ENCODE measurements at places on chromosomes 12 and 14.

- DNase-seq: no peak
Observed at GRCh38 chr12:11805043-11805442, 155.6 kb downstream of the ETV6 start.

- no peak for DNase-seq
Observed at GRCh38 chr12:88994537-88994936, 357.8 kb downstream of the DUSP6 start.

DNA sequence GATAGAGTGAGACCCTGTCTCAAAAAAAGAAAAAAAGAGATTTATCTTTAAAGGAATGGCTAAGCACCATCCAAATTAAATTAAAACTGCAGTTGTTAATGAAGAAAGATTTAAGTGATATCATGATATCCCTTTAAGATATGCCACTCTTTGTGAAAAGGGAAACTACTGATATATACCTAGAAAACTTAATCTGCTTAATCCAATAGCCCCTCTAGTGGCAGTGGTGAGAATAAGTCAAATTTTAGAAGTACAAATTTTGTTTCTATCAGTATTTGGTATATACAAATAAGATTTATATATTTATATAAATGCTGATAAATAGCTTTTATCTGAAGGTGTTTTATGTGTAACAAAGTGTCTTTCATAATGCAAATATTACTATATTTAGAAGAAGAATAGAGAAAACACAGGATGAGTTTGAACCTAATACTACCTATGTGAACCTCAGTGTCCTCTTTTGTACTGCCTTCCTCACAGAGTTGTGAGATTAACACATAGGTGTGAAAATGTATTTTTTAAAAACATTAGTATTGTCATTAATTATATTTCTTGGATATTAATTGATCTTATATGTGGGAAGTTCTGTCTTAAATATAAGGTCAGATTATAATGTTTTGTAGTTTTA lies 51.4 kb upstream of the GARIN2 start:
- DNase-seq: no peak

GRCh38 chr12:88993651-88994050 lies 358.6 kb downstream of the DUSP6 start:
- DNase-seq: no peak

GRCh38 chr12:117827660-117828059 lies 141.1 kb downstream of the KSR2 start:
- no peak for DNase-seq

DNA sequence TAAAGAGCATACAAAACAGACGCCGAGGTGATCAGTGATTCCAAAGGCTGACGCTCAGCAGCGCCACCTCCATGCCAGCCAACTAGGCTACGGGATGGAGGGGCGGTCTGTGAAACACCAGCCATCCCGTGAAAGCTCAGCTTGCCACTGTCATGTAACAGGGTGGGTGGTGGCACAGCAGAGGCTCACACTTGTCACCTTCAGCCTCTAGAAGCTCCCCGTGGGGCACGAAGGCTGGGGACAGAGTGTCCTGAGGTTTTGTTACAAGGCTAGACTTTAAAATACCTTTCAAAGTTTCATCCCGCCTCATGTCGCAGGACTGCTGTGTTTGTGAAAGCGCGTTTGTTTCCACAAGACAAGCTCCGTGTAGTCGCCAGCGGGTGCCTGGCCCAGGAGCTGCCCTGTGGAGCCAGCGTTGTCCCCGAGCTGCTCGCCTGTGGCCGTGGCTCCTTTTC lies 20.7 kb downstream of the XRCC3 start:
- no peak for DNase-seq

DNA sequence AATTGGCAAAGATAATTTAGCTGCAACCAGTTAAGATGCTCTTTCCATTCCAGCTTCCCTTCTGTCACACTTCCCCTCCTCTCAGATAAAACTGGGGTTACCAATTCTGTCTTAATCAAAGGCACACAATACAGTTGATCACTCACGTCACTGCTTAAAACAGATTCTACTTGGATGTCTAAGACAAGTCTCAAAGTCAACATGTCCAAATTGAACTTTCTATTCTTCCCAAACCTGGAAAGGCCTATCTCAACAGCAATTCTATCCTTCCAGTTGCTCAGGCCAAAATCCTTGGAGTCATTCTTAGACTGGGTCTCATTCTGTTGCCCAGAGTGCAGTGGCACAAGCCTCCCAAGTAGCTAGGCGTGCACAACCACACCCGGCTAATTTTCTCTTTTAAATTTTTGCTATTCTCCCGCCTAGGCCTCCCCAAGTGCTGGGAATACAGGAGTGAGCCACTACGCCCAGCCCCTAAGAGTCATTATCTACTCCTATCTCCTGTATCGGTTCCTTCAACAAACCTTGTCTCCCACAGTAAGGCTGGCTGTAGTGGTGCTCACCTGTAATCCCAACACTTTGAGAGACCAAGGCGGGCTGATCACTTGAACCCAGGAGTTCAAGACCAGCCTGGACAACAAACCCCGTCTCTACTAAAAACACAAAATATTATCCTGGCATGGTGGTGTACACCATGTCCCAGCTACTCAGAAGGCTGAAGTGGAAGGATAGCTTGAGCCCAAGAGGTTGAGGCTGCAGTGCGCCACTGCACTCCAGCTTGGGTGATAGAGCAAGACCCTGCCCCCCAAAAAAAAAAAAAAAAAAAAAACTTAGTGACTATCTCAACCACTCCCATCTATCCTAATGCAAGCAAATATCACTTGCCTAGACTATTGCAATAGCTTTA lies 4.7 kb downstream of the RPS29 start:
- DNase-seq: no peak

- DNase-seq: no peak
Observed at GRCh38 chr14:98826618-98827017, 445.4 kb downstream of the BCL11B start.

DNA sequence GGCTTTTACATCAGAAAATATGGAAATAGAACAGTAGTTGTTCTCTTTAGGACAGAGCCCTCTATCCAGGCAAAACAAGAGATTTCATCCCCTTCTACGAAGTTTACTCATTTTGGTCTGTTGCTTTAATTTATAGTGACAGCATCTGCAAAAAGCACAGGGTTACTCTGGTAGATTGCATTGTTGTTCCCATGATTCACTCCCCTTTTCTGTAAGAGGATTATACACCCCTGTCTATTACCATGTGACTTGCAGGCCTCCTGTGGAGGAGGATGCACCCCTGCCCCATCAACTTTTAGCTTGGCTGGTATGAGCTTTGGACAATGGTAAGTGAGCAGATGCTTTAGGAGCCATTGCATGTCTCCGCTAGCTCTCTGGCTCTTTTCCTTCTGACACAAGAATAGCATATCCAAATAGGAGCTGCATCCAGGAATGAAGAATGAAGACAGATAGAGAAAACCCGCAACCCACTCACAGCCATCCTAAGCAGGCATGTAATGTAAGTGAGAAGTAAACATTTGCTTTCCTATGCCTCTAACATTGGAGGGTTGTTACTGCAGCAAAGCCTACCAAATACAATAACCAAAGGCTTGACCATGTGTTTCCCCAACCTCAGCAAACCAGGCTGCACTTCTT lies 304.2 kb downstream of the AKAP6 start:
- DNase-seq: no peak

GRCh38 chr14:34060651-34060999 lies 109.8 kb upstream of the EGLN3 start:
- DNase-seq: no peak

GRCh38 chr12:113260127-113260526 lies 38.9 kb downstream of the TPCN1 start:
- no peak for DNase-seq

- no peak for DNase-seq
Observed at GRCh38 chr14:90483571-90483974, 86.7 kb downstream of the CALM1 start.

GRCh38 chr12:54276368-54276767 lies 3.6 kb downstream of the CBX5 start:
- DNase-seq: no peak

DNA sequence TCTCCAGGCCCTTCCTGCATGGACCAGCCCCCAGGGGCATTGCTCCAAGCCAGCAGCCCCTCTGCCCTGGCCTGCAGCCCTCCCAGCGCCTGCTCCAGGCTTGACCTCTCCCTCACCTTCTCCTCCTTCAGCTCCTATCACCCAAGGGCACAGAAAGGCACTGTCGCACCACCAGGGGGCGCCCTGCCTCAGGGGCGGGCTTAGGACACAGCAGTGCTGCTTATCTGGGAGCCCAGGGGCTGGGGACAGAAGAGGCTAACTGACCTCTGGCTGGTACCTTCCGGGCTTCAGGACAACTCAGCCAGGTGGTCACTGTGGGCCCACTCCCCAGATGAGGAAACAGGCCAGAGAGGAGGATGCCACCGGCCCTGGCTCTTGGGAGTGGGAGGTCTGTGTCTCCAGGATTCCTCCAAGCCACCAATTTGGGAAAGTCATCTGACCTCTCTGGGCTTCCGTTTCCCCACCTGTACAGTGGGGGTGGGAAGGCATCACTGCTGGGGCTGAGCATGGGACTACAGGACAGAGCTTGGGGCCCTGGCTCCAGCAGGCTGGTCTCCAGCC lies 25.3 kb upstream of the GPR132 start:
- no peak for DNase-seq

Measured in NCI-H524 treated with DMSO at 0.1 percent for 48 hours (cell line).